Subcutaneous preadipocyte (primary cell): ENCODE measurements at places on chromosomes 2 and 18. TPM values are rescaled to one million over a fixed set of nuclear protein-coding genes. Genes with fewer than 3 reads are reported as not detected.

Gene SEPTIN10
- total RNA-seq: 55.5 and 76.0 TPM in 2 replicates

Gene PROC
- not detected in 2 replicates for total RNA-seq

Gene SPIRE1
- total RNA-seq: 18.7 and 27.0 TPM in 2 replicates

Gene ABCB11
- not detected in 2 replicates for total RNA-seq

Gene CLASP1
- total RNA-seq: 40.1 and 47.1 TPM in 2 replicates

Gene DLX2
- 0.20 TPM in 1 of 2 replicates, not detected in the other for total RNA-seq

Gene TTN
- total RNA-seq: 1.1 and 2.7 TPM in 2 replicates

Gene NAT8
- total RNA-seq: not detected in 2 replicates

Gene TANC1
- total RNA-seq: 7.7 and 11.7 TPM in 2 replicates

Gene SH3BP4
- total RNA-seq: 32.7 and 48.7 TPM in 2 replicates

Gene ACOXL
- total RNA-seq: not detected in 2 replicates

Gene FTCDNL1
- total RNA-seq: 1.8 and 2.2 TPM in 2 replicates

Gene CFC1
- not detected in 2 replicates for total RNA-seq

Gene FSIP2
- total RNA-seq: under 0.01 and 0.37 TPM in 2 replicates

Gene DSEL
- total RNA-seq: 71.7 and 119 TPM in 2 replicates

Gene PPP1R7
- total RNA-seq: 46.3 and 70.8 TPM in 2 replicates

Gene PLEKHM3
- 10.3 and 13.7 TPM in 2 replicates for total RNA-seq

Gene METTL4
- total RNA-seq: 7.7 and 11.9 TPM in 2 replicates

Gene FBLN7
- 1.8 and 2.5 TPM in 2 replicates for total RNA-seq

Gene CHRNG
- not detected in 2 replicates for total RNA-seq

Gene GNAL
- 0.39 and 2.2 TPM in 2 replicates for total RNA-seq

Gene ASTL
- not detected in 2 replicates for total RNA-seq
